ENCODE measurements at places on chromosomes 1 and 21.

DNA sequence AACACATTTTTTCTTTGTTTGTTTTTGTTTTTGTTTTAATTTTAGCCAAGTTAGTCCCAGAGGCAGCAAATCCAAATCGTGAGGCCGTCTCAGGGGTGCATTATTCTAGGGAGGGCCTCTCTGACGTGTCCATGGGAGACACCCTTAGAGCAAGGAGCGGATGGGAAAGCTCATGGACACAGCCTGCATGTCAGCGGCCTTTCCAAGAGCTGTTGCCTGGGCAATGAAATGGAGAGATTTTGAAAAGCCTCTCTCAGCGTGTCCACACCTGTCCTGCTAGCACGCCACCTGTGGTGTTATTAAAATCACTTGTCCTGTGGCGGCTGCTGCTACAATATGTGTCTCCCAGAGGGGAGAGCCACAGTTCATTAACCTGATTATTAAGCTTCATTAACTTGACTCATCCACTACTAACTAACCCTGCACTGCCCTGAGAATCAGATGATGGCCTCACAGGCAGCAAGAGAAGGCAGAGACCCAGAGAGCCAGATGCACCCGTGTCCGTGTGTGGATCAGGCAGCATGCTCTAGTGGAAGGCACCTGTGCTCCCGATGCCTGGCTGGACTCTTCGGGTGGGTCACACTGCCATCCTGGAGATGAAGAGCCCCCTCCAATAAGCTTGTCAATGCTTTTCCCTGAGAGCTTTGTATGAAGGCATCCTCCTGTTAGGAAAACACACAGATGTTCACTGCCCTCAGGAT is 133.3 kb downstream of the PGBD5 start:
- peak; percentile 30 for DNase-seq

DNA sequence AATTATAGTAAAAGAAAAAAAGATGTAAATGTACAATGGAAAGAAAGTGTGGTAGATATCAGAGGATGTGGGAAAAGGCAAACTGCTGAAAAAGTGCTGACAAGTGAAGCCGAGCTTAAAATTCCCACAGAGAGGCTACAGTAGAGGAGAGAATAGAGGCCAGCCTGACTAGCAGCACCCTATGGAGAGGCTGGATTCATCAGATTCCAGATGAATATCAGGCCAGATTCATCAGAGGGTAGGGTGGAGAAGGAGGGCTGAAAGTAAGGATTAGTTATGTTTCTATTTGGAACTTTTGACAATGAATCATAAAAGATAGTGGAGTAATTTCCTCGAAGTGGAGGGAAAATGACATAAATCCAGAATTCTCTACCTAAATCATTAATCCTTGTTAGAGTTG is 60.4 kb upstream of the NEK7 start:
- DNase-seq: no peak

DNA sequence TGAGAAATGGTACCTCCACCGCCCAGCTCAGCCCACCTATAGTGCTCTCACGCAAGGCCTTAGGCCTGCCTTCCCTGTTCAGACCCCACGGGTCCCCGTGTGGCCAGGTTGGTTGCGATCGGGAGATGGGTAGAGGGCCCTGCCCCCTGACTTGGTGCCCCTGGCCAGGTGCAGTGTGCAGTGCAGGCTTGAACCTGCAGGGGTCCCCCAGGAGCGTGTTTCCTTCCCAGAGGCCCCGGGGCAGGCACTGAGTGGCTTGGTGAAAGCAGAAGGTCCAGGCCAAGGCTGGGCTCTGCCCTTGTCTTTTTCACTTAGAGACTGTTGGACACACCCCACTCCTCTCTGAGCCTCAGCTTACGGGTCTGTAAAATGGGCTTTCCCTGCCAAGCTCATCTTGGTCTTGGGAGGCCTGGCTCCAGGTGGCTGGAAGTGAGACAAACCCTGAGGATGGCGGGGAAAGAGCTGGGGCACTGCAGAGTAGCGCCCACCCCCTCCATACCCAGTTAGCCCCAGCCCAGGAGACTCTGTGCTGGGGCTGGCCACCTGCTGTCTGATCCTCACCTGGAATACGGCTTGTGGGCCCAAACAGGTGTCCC is 9.3 kb upstream of the HES5 start:
- DNase-seq: no peak

DNA sequence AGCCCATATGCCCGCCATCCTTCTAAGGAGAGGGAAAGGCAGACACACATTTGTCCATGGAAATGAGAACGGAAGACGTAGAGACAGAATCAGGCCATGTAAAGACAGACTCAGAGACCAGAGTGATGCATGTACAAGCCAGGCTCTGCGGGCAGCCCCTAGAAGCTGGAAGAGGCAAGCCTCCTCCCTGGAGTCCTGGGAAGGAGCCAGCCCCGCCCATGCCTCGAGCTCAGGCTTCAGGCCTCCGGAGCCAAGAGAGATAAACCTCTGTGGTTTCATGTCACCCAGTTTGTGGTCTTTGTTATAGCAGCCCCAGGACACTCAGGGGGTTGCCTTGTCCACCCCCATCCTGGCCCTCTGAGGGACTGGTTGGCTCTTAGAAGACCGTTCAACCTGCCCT is 11.6 kb downstream of the PDE9A start:
- no peak for DNase-seq

DNA sequence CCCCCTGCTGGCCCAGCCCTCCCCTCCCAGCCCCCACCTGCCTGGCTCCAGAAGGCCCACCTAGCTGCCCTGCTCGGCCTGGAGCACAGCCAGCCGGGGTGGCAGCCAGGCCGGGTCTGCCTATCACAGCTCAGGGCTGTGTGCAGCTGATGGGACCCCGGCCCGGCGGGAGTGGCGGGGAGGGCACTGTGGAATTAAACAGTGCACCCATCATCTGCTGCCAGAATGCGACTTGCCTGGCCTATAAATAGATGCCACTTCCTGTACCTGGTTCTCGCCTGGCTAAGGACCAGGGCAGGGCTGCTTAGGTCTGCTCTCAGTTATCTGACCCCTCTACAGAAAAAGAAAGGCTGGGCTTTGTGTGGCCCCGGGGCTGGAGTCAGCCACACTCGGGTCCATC is 98.2 kb upstream of the VAMP3 start:
- DNase-seq: no peak

- DNase-seq: no peak
Observed at GRCh38 chr1:217712925-217713597, 81.9 kb downstream of the SPATA17 start.

- DNase-seq: no peak
Observed at GRCh38 chr1:235533476-235534168, 29.4 kb upstream of the B3GALNT2 start.

DNA sequence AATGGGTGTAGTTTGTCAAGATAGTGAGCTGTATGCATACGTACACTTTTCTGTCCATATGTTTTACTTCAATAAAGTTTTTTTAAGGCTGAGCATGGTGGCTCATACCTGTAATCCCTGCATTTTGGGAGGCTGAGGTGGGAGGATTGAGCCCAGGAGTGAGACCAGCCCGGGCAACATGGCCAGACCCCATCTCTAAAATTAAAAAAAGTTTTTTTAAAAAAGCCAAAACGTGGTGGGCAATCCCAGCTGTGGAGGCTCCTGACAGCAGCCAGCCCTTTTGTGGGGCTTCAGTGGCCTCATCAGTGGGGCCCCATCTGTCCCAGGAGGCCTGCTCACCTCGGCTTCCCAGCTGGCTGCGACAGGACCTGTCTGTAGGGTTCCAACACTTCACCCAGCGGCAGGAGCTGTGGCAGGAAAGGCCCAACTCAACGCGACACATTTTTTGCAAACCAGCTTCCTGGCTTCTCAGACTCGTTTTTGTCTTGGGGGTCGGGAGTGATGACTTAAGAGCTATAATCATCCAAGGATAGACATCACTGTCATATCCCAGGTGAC is 56.9 kb upstream of the LBR start:
- no peak for DNase-seq

- no peak for DNase-seq
Observed at GRCh38 chr1:50343323-50343722, 79.9 kb downstream of the DMRTA2 start.

GRCh38 chr1:199396456-199396855 is 631.1 kb upstream of the NR5A2 start:
- DNase-seq: no peak

DNA sequence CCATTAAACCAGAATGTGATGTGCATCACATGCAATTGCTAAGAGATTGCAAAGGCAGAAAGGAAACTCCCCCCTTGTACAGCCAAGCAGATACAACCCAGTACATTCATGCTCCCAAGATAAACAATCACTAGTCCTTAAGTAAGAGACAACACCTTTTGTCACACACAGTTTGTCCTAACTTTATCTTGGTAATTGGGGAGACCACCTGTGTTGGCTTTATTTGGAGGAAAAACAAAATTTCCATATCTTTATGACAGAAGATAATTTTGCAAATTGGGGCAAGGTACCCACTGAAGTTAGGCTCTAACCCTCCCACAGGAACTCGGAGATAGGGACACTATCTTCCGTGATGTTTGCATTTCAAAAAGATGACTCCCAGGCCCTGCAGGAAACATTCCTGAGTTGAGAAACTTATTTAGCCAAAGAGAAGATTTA is 175.0 kb upstream of the TNR start:
- DNase-seq: no peak

GRCh38 chr1:113943028-113943811 is 14.1 kb downstream of the HIPK1 start:
- DNase-seq: no peak

GRCh38 chr1:10236405-10237156 is 26.2 kb downstream of the KIF1B start:
- no peak for DNase-seq

DNA sequence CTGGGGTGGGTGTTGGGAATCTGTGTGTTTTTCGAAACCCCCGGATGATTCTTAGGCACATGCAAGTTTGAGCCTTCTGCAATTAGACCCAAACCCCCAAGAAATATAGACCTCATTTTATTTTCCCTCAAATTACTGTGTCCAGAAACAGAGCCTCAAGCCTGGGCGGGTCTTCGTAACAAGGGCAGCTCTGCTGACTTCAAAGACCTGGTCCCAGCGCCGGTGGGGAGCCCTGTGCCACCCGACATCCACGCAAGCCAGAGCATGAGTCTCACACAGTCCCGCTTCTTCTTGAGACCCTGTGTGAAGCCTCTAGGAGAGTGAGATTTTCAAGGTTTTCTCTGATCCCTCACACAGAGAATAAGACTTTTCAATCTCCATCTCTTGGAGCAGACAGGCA is 397.3 kb downstream of the RPS6KC1 start:
- DNase-seq: no peak

DNA sequence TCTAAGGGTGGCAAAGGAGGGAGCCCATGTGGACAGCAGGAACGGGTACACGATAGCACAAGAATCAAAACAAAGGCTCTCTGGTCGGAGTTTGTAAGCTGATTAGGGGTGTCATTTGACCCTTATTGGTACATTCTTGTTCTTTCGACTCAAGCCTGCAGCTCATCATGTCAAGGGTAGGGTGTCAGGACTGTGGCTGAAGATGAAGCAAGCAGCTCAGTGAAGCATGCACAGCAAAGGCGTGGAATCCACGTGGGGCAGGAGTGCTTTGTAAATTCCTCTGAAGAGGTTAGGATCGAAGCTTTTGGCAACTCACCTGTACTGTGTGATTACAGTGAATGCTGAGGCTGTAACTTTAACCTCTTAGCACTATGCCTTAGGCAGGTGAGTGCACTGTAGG is 4.7 kb upstream of the ABCB10 start:
- no peak for DNase-seq

DNA sequence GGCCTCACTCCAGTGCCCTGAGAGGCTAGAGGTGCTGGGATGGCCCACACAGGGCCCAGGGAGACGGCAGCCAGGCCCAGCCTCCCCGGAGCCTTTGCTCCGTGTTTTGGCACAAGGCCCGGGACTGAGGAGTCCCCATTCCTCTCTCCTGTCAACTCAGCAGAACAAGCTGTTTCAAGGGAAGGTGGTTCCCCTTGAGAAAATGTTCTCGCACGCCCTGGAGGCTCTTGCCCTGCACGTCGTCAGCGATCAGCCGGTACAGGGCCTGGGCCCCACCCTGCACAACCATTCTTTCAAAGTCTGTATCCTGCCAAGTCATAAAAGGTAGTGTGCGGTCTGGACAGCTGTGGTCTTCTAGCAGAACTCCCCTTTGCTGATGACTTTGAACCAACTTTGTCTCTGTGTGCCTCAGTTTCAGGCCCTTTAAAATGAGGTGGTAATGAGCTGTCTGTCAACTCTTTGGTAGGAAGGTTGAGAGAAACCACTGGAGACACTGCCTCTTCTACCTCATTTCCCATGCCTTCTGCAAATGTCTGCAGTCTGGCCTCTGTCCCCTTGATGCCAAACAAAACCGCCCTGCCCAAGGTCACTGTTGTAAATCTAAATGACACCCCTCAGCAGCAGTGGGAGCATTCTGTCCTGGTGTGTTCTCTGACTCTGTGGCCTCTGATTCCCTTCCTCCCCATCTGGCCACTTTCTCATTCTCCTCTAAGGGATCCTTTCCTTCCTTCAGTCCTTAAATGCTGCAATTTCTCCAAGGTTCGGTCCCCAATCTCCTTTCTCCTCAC is 138.6 kb upstream of the JUN start:
- peak; percentile 25 for DNase-seq
